CD4-positive, alpha-beta T cell treated with Interleukin-12 subunit alpha and Interleukin-12 subunit beta, for 1 hour (primary cell): ENCODE measurements at places on chromosomes 11 and 22.

DNA sequence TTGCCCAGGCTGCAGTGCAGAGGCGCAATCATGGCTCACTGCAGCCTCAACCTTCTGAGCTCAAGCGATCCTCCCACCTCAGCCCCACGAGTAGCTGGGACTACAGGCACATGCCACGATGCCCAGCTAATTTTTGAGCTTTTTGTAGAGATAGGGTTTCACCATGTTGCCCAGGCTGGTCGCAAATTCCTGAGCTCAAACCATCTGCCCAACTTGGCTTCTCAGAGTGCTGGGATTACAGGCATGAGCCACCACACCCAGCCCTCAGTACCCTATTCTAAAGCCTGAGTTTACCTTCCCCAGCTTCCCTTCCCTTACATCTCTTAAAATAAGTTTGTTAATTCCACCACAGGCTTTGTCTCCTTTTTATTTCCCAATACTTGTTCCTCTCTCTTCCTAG lies 59.1 kb downstream of the AMBRA1 start:
- no peak for DNase-seq

DNA sequence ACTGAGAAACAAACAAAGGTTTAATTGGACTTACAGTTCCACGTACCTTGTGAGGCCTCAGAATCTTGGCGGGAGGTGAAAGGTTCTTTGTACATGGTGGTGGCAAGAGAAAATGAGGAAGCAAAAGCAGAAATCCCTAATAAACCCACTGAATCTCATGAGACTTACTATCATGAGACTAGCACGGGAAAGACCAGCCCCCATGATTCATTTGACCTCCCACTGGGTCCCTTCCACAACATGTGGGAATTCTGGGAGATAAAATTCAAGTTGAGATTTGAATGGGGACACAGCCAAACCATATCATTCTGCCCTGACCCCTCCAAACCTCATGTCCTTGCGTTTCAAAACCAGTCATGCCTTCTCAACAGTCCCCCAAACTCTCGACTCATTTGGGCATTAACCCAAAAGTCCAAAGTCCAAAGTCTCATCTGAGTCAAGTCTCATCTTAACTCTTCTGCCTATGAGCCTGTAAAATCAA lies 617.4 kb downstream of the CNTN5 start:
- DNase-seq, result no peak

DNA sequence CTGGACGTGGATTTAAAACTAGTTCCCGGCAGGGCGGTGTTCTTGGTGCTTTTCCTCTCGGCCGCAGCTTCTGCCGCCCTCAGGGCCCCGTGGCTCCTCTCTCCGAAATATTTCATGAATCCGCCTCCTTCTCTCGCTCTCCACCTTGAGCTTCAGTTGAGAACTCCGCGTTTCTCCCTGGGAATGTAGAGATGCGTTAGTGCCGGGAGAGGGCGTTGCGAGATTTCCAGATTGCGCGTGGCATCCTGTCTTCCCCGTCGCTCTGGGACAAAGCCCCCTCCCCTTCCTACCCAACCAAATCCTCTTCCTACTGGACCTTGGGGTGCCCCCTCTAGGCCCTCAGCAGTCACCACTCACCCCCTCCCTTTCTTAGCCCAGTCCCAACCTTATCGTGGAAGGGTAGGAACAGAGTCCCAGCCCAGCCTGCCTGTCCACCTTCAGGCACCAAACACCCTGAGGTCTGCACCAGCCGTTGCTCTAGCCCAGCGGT lies 15.5 kb upstream of the RAC2 start:
- DNase-seq, result no peak

DNA sequence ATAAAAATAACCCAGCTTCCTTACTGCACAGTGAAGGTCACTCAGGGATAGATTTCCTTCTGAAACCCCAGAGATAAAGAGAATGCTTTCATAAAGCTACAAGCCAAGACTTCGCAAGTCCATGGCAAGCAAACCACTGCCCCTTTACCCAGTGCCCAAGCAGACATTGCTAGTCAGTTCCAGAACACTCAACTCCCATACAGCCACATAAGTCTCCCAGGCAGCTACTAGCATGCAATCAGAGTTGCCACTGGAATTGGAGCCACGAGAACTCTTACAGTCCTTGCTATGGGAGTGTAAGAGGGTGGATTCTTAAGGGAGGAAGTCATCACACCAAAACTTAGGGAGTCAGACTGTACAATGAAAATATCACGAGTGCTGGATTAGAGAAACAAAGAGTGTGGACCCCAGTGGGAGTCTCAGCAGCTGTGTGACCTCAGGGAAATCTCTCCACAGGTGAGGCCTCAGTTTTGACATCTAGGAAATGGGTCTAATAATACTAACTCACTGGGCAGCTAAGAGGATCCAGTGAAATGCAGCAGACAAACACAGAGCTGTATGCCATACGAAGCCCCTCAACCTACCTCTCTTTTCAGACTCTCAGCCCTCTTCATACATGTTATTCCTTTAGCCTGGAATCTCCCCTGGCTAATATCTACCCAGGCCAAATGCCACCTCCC lies 526.6 kb downstream of the MN1 start:
- no peak for DNase-seq

GRCh38 chr11:12043959-12044791 lies 35.7 kb upstream of the DKK3 start:
- DNase-seq, result peak; percentile 66

- DNase-seq, result no peak
Observed at GRCh38 chr22:48301421-48301820, 1526.3 kb downstream of the BRD1 start.

GRCh38 chr11:101692980-101693379 lies 109.2 kb upstream of the TRPC6 start:
- no peak for DNase-seq

DNA sequence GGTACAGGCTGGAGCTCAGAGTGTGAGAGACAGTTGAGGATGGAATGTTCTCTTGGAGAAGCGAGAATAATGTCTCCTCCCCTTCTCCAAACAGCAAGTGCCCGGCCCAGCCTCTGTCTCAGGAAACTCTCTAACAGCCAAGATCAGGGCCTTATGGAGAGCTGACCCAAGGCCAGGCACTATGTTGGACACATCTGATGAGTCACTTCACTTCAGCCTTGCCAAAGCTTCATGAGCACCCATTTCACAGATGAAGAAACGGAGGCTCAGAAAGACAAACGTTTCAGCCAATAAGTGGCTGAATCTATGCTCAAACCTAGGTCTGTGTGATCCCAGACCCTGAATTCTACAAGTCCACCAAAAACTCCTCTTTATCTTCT lies 22.1 kb upstream of the CHKA start:
- DNase-seq, result no peak

- no peak for DNase-seq
Observed at GRCh38 chr11:75326439-75326810, 25.0 kb downstream of the ARRB1 start.

DNA sequence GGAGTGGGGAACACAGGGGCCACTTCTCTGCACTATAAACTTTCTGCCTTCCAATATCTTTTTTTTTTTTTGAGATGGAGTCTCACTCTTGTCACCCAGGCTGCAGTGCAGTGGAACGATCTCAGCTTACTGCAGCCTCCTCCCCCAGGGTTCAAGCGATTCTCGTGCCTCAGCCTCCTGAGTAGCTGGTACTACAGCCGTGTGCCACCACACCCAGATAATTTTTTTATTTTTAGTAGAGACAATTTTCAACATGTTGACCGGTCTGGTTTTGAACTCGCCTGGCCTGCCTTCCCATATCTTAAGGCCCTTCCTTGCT lies 1.7 kb downstream of the SLC3A2 start:
- DNase-seq, result no peak

DNA sequence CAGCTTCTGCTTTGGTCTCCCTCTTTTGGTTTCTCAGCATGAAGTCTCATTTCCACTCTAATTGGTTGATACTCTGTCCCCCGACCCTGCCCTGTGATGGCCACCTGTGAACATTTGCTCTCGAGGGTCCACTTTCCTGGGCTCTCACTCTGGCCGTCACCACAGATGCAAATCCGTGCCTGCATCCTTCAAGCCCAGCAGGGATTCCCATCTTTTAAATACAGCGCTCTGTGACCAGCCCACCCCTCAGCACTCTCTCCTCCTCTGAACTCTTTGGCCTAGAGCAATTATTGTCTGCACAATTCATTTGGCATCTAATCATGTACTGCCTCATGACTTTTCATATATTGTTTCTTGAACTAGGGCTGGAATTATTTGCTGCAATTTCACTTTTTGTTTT lies 26.0 kb downstream of the PKNOX2 start:
- DNase-seq, result no peak

GRCh38 chr11:75403983-75404658 lies 4.8 kb downstream of the RPS3 start:
- DNase-seq, result no peak

DNA sequence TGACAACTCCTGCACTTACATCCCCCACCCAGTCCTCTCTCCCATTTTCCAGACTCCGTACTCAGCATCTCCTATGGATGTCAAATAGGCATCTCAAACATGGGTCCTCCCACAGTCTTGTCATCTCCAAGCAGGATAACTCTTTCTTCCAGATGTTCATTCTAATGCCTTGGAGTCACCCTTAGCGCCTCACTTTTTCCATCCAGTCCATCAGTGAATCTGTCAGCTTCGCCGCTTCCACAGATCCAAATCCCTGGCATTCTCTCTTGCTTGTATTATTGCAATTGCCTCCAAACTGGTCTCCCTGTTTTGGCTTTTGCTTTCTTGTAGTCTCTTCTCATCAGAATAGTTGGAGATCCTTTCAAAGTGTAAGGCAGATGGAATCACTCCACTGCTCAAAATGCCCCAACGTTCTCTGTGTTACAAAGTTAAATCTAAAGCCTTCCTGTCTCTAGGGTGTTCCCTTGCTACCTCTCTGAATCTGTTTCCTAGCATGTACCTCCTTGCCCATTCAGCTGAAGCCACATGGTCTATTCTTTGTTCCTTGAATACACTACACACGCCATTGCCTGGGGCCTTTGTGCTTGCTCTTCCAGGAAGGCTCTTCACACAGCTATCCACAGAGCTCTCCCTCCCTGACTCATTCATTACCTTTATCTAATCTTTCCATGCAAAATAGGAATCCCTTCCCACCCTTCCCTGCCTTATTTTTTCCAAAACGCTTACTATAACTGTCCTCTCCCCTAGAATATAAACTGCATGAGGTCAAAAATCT lies 64.8 kb downstream of the UBASH3B start:
- DNase-seq, result no peak

GRCh38 chr11:29432719-29433325 lies 584.0 kb downstream of the KCNA4 start:
- no peak for DNase-seq

GRCh38 chr11:115428306-115428705 lies 75.9 kb downstream of the CADM1 start:
- DNase-seq, result no peak

GRCh38 chr22:31614781-31615490 lies 47.1 kb downstream of the PISD start:
- DNase-seq, result no peak

DNA sequence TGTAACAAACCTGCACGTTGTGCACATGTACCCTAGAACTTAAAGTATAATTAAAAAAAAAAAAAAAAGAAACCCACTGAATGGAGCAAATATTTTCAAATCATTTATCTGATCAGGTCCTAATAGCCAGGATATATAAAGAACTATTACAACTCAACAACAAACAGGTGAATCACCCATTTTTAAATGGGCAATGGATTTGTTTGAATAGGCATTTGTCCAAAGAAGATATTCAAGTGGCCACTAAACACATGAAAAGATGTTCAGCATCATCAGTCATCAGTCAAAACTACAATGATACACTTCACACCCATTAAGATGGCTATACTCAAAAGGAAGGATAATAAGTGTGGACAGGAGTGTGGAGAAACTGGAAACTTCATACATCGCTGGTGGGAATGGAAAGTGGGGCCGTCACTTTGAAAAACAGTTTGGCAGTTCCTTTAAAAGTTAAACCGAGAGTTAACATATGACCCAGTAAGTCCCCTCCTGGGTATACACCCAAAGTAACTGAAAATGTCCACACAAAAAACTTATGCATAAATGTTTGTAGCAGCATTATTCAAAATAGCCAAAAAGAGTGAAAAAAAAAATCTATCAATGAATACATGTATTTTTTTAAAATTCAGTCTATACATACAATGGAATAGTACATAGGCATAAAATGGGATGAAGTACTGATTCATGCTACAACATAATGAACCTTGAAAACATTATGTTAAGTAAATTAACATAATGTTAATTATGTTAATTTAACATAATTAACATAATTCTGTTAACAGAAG lies 53.1 kb downstream of the ARRB1 start:
- DNase-seq, result no peak

DNA sequence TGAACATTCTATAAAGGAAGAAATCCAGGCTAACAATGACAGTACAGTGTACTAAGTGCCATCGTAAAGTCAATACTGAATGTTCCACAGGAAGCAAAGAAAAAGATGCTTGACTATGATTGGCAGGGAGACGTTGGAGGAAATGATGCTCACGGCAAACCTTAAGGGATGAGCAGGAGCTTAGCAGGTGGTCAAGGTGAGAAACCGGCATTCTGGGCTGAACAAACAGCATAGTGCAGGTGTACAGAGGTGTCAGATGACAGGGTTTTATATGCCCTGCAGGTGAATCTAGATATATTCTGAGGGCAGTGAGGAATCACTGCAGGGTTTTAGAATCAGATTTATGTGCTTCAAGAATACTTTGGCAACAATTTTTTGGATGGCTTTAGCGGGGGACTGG lies 85.3 kb upstream of the HEPHL1 start:
- DNase-seq, result no peak

- peak; percentile 62 for DNase-seq
Observed at GRCh38 chr11:96207459-96208449, 135.2 kb downstream of the MAML2 start.

DNA sequence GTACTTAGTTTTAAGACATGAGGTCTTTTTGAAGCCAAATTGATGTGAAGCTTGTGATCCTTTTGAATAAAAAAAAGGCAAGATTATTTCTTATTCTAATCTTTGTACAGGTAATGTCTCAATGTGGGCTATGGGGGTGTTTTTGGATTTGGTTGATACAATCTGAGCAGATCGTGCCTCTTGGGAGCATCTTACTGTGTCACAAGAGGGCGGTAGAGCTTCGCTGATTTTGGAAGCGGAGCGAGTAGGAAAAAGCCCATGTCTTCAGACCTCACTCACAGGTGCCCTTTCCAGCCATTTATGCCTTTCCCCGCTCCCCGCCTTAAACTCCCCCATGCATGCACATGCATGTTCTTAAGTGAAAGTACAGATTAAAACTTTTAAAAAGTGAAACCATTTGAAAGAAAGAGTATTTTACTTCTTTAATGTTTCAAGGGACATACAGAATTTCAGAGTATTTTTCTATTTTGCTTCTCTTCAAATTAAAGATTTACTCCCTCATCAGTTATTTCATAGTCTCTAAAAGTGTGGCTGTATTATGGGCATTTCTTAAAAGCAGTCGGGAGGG lies 18.8 kb downstream of the DDX25 start:
- peak; percentile 58 for DNase-seq

- DNase-seq, result no peak
Observed at GRCh38 chr11:67673358-67673757, 1.1 kb downstream of the ALDH3B2 start.
